T-helper 17 cell (primary cell): ENCODE measurements at places on chromosomes 16 and 17. TPM values are rescaled to one million over a fixed set of nuclear protein-coding genes. Genes with fewer than 3 reads are reported as not detected.

DNA sequence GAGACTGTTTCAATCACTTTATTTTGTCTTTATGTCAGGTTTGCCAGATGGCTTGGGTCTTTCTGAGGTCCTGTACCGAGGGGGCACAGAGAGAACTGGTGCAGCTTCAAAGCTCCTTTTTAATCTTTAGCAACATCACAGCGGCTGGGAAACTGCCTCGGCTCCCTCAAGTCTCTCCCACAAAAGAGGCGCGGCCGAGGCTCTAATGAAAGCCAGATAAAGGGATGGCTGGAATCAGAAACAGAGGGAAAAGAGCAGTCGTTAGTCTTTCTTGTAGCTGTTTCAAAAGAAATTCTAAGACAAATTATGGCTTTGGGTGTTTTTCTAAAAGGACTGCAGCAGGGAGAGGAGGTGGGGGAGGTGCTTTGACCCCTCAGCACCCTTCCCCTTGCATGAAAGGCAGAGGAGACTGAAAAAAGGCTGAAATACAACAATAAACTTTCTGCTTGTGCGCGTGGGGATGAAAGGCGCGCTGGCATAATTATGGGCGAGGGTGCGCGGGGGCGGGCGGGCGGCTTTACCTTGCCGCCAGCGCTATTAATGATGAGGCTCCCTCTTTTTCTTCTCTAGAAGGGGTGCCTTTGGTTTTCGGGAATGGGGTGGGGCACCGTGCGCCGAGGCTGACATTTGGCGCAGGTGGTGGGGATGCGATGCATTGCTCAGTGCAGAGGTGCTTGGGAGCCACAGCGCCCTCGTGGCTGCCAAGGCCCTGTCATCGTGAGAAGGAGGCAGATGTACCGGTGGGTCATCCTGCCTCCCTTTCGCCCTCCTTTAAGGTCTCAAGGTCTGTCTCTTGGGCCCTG is 22.3 kb upstream of the BRD7 start:
- no peak overlapping the region for H3K27ac ChIP-seq
- H3K36me3 ChIP-seq, result no peaks in the 10 kb centered on the region
- no peak overlapping the region for H3K4me3 ChIP-seq
- no peak for DNase-seq
- peaks cover 13% of the 10 kb centered on the region for H3K27me3 ChIP-seq

MT1H gene
- not detected for total RNA-seq

VPS4A gene
- 53.7 TPM for total RNA-seq

DNA sequence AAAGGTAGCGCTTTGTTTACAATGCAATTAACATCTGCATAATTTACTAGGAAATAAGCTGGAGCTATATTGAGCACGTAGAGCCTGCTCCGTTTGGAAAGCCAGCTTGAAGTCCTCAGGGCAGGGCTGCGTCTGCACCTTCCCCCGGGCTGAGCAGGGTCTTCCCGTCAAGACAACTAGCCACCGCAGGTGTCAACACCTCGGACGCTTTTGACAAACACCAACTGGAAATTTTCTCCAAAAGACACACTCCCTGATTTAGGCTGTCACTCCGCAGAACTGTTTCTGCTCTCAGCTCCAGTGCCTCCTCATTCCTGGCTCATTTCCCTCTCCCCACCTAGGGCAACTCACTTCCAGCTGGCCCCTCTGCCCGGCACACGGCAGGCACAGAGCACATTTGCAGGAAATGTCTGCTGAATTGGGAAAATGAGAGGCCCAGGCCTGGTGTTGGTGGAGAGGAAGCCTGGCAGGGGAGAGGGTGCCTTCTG is 170.3 kb downstream of the MAF start:
- no peak overlapping the region for H3K4me3 ChIP-seq
- H3K27me3 ChIP-seq, result peaks cover 6% of the 10 kb centered on the region
- H3K36me3 ChIP-seq, result no peaks in the 10 kb centered on the region
- no peak overlapping the region for H3K27ac ChIP-seq
- H3K4me1 ChIP-seq, result no peaks in the 10 kb centered on the region

- H3K4me3 ChIP-seq, result peak within 1 kb of the TSS; percentile 28
- H3K36me3 ChIP-seq, result peaks cover 11% of the 10 kb centered on the region
- peaks cover 12% of the 10 kb centered on the region for H3K4me1 ChIP-seq
- DNase-seq, result no peak
- H3K27me3 ChIP-seq, result peaks cover 49% of the 10 kb centered on the region
Measured at GRCh38 chr17:50274142-50274896, at the start of gene TMEM92. TMEM92 (plus strand) TSS chr17:50274466; CDS start chr17:50274502, 36 bp downstream.

DNA sequence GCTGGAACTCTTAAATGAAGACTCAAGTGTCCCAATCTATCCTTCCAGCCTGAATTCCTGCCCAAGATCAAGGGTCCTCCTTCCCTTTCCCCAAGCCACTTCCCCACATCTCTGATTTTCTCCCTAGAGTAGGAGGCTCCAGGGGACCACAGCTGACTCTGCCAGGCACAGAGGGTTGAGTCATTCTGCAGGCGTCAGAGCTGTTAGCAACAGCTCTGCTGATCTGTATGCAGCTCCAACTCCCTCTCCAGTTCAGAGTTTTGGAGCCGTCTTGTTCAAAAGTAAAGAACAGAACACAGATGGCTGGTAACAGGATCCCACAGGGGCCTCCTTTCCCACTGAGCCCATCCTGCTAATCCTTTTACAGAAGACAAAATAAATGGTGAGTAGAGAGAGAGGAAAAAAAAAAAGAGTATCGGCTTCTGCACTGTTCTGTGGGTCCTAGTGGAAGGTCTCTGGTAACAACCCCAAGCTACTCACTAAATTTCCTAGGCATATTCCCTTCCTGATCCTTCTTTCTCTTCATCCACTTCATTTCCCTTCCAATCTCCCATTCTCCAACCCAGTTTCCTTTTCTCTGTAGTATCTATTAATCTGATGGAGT is 13.4 kb upstream of the TAOK1 start:
- H3K27ac ChIP-seq, result peak overlapping the region; percentile 37
- H3K4me3 ChIP-seq, result no peak overlapping the region
- no peaks in the 10 kb centered on the region for H3K4me1 ChIP-seq
- no peaks in the 10 kb centered on the region for H3K36me3 ChIP-seq

DNA sequence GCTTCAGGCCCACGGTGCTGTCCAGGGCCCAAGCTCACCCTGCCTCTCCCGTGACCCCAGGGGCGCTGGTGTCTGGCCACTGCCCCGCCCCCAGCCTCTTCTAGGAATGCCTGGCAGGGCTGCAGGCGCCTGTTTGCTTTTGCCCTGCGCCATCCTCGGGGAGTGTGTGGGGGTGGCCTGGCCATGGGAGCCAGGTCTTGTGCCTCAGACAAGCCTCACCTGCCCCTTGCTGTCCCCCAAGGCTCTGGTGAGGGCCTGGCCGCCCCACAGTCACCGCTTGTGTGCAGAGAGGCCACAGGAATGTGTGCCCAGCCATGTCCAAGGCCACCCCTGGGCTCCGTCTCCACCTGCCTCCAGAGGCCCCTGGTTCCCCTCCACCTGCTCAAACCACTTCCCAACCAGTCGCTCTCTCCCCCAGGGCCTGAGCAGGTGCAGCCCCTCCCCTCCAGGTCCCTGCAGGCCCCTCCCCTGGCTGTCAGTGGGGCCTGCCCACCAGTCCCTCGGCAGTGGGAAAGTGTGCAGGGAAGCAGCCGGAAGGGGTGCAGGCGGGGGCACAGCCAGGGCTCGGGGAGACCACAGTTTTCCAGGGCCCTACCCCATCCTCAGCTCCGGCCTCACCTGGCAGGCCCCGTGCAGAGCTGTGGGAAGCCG is 841 bp upstream of the IGFALS start:
- H3K27ac ChIP-seq, result no peak overlapping the region
- no peak for DNase-seq
- no peak overlapping the region for H3K4me3 ChIP-seq
- H3K27me3 ChIP-seq, result no peaks in the 10 kb centered on the region

DNA sequence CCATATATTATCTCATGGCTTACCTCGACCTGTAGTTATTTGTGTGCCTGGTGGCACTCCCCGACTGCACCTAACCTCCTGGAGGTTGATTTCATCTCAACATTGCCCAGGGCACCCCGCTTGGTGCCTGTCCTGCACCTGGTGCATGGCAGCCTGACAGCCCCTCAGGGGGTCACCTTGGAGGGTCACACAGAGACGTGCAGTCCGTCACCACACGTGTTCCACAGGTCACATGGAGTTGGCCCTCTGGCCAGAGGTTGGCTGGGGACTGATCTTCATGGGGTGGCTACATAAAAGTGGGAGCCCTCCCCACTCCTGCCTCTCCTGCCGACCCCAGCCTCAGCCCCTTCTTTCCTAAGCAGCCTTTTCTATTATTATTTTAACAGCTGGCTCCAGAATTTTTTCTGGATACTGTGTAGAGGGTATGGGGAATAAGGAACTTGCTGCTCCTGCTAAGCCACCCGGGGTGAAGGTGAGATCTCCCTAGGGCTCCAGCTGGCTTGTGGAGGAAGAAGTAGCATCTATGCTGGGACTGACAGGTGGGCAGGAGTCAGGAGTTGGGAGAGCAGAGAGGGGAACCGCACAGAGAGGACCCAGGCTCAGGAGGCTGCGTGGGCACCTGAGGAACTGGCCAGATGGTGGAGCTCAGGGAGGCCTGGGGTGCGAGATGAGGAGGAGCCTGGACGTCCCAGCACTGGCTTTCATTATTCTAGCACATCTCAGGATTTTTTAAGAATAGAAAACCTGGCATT is 12.5 kb upstream of the NKD1 start:
- peaks cover 2% of the 10 kb centered on the region for H3K4me1 ChIP-seq
- peaks cover 12% of the 10 kb centered on the region for H3K27me3 ChIP-seq
- no peak overlapping the region for H3K4me3 ChIP-seq
- DNase-seq, result no peak
- H3K36me3 ChIP-seq, result peaks cover 4% of the 10 kb centered on the region
- H3K27ac ChIP-seq, result no peak overlapping the region

GRCh38 chr16:69566981-69567680 is 1.4 kb downstream of the NFAT5 start:
- no peak for DNase-seq
- H3K27me3 ChIP-seq, result no peaks in the 10 kb centered on the region
- H3K4me3 ChIP-seq, result peak overlapping the region; percentile 100

GRCh38 chr17:6072157-6072556 is 2.0 kb downstream of the WSCD1 start:
- H3K27ac ChIP-seq, result no peak overlapping the region
- peaks cover 9% of the 10 kb centered on the region for H3K36me3 ChIP-seq
- H3K27me3 ChIP-seq, result peaks cover 71% of the 10 kb centered on the region
- H3K4me3 ChIP-seq, result no peak overlapping the region

DNA sequence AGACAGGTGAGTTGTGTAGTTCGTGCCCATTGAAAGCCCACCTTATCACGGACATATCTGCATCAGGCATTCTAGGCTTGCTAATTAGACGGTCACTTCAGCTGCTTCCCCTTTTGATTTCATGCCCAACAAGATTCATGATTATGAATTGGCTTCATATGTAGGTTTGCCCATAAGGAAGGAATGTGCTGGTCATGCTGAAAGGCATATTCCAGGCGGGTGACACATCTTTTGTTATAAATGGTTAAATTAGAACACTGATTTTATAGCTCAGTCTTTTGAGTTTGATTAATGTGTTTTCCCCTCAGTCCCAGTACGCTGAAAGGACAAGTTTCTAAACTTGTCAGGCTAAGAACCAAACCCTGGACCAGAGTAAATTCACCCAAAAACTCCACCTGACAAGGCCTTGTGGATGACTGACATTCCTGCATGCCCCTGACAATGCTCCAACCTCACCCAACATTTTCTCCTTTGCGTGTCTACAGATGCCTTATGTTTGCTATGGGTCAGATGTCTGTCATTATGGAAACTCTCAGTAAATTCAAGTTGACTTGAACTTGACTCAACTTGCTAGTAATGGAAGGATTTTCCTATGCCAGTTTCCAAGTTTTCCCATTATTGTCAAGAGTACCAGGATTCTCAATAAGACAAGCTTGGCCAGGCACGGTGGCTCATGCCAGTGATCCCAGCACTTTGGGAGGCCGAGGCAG is 421.9 kb downstream of the PMP22 start:
- no peak for DNase-seq
- no peaks in the 10 kb centered on the region for H3K4me1 ChIP-seq
- H3K27me3 ChIP-seq, result peaks cover 29% of the 10 kb centered on the region
- H3K4me3 ChIP-seq, result no peak overlapping the region
- H3K27ac ChIP-seq, result no peak overlapping the region

DNA sequence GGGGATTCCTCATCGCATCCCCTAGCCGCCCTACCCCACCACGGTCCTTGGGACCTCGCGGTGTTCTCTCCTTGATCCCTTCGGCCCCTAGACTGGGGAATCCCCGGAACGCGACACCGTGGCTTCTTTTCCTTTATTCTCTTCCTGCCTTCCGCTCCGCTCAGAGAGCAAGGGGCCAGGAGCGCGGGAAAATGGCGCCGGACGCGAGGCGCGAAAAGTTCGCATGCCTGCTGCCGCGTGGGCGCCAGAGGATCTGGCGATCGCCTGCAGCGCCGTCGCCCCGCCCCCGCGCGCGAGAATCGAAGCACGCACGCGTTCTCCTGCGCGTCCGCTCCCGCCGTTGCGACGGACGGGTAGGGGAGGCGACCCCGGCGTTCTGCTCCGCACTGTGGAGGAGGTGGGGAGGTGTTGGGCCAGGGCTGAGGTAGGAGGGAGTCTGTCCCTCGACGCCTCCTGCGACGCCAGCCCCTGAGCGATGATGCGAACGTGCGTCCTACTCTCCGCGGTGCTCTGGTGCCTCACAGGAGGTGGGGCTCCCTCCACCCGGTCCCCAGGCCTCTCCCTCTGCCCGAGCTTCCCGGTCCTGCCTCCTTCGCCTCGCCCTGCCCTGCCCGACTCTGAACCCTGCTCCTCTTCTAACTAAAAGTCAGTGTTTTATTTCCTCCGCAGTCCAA is at the start of gene ZPBP2:
Gene ZPBP2 (plus strand): TSS at position 323 of the 674 bp plus-strand sequence. CDS start 153 bp downstream, at position 476.
- H3K36me3 ChIP-seq, result no peaks in the 10 kb centered on the region
- H3K27ac ChIP-seq, result peak within 1 kb of the TSS; percentile 97
- H3K27me3 ChIP-seq, result no peaks in the 10 kb centered on the region
- no peak for DNase-seq

DNA sequence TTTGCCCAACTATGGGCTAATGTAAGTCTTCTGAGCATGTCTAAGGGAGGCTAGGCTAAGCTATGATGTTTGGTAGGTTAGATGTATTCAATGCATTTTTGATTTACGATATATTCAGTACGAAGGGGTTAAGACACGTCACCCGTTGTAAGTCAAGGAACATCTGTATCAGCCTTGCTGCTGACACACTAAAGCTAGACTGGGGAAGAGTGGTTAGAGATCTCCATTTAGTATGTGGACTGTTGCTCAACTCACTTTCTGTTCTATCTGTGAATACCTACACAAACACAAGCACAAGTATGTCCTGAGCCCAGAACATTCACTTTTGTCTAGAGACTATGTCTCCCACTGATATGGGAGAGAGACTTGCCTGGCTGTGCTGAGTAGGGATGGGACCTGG is 71.5 kb downstream of the VMP1 start:
- H3K4me1 ChIP-seq, result peaks cover 28% of the 10 kb centered on the region
- H3K4me3 ChIP-seq, result no peak overlapping the region
- peaks cover 5% of the 10 kb centered on the region for H3K36me3 ChIP-seq
- no peaks in the 10 kb centered on the region for H3K27me3 ChIP-seq
- no peak for DNase-seq
